ENCODE measurements at places on chromosomes 16 and 17. TPM values are rescaled to one million over a fixed set of nuclear protein-coding genes. Genes with fewer than 3 reads are reported as not detected.

- DNase-seq = no peak
These were observed 96.7 kb downstream of the SYCE1L start for GRCh38 chr16:77295896-77296295.

DNA sequence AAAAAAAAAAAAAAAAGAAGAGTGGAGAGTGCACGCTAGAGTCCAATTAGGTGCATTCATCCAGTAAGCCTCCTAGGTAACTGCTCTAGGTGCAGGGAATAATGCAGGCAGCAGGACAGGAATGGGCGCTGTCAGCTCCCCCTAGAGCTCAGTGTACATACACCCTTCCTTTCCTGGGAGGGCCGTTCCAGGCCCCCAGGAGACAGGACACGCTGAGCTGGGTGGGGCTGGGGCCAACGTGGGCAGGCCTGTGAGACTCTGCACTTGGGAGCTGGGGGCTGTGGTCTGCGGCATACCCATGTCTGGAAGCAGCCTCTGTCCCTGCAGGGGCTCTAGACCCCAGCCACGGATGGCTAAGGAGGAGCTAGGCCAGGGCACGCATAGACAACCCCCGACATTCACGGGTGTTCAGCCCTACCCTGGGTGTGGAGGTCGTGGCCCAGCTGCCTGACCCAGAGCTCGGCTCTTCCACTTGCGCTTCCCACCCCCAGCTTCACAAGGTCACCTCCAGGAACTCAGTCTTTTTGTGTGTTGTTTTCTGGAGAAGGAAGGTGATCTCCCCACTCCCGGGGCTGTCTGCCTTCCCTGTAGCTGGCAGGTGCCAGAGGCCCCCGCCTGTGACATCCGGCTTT, 1.0 kb upstream of the ANTKMT start:
- no peak for DNase-seq

DNA sequence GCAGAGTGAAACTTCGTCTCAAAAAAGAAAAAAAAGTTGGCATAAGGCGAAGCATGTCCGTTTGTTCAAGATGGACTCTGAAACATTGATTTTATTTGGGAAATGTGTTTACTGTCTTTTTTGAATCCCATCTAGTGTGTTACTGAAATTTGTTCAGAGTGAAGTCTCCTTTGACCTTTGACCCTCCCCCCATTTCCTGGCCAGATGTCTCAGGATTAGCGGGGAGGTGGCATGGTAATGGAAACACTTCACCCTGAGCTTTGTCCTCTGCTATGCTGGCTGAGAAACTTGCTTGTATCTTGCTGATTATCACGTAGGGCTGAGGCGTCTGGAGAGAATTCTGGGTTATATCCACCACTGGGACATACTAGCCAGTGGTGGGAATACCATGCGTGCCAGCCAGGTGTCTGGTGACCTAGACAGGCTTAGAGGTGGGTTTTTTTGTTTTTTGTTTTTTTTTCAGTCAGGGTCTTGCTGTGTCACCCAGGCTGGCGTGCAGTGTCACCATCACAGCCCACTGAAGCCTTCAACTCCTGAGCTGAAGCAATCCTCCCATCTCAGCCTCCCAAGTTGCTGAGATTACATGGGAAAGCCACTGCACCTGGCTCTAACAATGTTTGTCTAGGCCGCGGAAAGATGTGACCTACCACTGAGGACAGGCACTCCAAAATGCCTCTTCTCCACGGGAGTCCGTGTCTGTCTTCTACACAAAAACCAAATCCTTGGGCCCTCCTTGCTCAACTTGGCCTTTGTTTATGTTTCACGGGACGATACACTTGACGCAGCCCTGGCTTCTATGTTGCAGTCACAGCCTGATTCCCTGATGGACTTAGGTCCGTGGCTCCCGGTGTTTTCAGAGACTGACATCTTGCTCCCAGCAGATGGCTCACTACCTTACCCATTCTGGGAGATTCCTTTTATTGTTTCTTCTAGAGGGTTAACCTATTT, 6.6 kb upstream of the GALK1 start:
- DNase-seq = no peak

GRCh38 chr17:17205368-17206123, 587 bp downstream of the PLD6 start:
- no peak for DNase-seq

DNA sequence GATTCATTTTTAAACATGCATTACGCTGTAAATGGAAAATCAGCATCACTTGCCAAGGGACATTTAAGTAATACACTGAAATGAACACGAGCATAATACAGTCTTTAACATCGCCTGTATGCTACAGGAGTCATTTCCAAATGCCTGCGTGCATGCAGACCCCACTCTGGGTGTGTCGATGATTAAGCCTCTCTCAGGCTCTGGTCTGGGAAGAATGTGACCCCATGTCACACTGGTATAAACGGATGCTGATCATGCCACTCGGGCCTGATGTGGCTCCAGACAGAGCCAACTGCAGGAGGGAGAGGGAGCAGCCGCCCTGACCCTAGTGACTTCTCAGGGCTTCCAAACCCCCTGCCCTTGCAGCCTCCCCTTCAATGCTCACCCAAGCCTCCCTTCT, 10.8 kb downstream of the EMP2 start:
- no peak for DNase-seq

GRCh38 chr16:74320707-74321106, 24.1 kb downstream of the PSMD7 start:
- no peak for DNase-seq

GRCh38 chr16:16857603-16858283, 478.8 kb downstream of the NPIPA7 start:
- DNase-seq = no peak

GRCh38 chr16:11109566-11109965, 146.4 kb downstream of the SOCS1 start:
- no peak for DNase-seq

DNA sequence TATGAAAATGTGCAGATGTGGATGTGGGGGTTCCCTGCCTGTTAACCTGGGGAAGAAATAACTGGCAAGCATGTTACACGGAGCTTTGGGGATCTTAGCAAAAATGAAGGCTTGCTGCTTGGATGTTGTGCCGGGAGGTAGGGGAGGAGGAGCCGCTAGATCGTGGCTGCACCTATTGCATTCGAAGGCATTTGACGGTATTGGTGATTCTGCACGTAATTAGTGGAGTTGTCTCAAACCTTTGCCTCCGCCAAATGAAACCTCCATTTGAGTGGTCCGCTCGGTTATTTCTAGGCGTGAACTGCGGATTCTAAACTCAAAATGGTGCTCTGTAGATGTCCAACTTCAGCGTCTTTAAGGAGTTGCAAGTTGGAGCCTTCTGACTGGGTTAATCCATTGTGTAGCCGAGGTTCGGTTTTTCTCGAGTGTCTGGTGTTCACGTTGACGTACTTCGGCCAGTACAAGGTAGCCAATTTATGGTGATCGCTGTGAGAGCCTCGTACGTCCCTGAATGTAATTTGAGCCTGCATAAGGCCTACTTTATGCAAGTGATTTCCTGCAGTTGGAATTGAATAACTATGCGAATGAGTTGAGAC, 1.5 kb downstream of the TNRC6C start:
- DNase-seq = no peak

GRCh38 chr17:78037280-78037679, 78.8 kb downstream of the TNRC6C start:
- DNase-seq = no peak

DNA sequence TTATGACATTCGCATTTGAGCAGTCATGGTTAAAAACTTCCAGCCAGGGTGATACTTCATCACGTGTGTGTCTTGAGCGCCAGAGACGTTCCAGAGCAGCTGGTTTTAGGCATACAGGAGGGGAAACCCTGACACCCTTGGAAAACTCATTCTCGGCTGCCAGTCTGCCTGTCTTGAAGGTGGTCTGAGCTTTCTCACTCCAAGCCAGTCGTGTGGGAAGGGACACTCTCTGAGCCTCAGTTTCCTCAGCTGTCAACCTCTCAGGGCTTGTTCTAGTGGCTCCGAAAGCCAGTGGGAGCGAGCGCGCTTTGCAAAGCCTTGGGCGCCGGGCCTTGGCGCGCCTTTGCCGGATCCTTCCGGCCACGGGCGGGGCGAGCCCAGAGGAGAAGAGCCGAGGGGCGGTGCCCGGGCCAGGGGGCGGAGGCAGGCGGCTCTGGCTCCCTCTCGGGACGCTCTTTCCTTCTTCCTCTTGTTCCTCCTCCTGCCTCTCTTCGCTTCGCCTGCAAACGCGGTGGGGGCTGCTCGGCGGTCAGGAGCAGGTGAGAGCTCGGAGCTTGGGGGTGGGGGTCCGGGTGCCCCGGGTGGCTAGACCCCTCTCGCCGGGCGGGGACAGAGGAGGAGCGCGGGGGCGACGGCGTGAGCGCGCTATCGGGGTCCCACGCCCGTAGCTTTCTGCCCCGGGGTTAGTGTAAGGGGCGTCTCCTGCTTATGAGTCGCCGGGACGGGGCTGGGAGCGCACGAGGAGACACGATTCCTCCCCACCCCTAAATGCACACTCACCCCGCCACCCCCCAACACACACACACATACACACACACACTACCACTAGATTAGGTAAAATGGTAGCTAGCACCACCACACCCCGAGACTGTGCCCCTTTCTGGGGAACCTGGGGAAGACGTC, at the start of gene LDAF1:
TSS of gene LDAF1 (plus strand) at position 467 of the 903 bp plus-strand sequence. CDS start 2,509 bp downstream, outside the sequence.
- DNase-seq = peak; percentile 83

- DNase-seq = no peak
These were observed 24.8 kb upstream of the SLC25A19 start for GRCh38 chr17:75313941-75314551.

DNA sequence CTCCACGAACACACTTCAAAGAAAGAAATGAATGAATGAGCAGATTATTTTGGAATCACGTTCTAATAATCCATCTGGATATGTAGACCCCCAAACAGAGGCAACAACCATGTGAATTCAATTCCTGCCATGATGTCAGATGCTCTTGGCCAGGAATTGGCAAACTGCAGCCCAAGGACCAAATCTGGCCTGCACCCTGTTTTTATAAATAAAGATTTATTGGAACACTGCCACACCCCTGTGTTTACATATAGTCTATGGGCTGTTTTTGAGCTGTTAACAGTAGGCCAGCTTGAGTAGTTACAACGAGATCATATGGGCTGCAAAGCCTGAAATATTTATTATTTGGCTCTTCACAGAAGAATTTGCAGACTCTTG, 336.0 kb upstream of the ZFHX3 start:
- no peak for DNase-seq

DNA sequence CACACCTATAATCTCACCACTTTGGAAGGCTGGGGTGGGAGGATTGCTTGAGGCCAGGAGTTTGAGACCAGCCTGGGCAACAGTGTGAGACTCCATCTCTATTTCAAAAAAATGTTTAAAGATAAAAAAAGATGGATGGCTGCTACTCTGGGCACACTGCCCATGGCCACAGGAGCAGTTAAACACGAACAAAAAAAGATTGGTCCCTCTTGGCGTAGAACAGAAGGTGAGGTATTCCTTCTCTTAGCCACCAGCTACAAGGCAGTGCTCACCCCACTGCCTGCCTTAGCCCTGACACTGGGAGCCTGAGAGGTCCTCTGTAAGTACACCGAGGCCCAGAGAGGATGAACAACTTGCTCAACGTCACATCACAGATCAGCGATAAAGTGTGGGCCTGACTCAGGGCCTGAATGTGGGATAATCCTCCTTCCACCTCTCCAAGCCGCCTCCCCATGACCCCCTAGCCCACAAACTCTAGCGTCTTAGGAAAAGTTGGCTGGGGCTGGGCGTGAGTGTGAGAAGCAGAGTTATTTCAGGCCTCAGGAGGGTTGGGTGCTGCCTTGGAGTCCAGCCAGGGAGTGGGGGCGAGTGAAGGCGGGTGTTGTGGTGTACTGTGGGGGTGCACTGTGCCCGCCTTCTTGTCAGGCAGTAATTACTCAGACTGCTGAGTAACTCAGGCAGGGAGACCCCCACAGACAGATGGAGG, 2.3 kb upstream of the DPH1 start:
- DNase-seq = no peak

DNA sequence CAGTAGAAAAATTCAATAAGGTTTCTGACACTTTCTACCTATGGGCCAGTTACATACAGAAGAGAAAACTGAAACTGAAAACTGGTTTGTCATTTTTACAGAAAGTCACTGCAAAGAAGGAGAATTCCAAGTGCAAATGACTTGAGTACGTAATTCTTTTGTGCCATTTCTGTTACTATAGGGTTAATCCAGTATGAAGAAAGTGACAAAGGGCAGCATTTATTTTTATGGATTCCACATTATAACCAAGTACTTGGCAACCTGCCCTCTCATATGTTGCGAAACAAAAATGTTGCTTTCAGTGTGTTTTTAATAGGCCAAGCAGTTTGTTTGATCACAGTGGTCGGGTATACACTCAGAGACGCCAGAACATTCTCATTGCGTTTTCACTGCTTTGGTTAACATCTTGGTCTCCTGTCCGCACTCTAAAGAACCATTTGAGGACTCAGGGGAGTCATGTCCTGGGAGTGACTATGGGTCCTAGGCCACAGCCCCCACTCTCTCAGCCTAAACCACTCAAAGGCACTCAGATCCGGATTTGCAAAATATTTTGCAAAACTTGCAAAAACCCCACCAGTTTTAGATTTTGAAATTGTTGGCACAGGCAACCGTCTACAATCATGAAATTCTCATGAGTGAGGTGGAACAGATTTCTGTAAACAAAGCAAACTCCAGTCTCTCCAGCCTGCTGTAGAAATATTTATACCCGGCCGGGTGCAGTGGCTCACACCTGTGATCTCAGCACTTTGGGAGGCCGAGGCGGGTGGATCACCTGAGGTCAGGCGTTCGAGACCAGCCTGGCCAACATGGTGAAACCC, 15.4 kb upstream of the HELZ start:
- DNase-seq = no peak

DNA sequence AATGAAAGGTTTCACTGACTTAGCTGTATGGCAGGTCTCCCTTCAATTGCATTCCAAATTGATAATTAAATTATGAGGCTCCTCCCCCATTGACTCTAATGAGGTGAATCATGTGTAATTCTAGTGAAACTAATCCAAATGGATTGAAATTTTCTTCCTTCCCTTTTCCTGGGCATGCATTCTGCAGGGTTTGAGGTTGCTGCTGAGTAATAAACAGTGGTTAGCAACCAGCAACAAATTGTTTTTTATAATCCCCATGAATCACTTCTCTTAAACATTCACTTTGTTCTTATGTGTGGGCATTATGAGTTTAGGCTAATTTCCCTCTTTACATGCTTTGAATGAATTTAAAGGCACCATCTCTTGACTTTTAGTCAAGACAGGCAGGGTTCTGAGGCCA, 43.4 kb downstream of the MYOCD start:
- no peak for DNase-seq

DNA sequence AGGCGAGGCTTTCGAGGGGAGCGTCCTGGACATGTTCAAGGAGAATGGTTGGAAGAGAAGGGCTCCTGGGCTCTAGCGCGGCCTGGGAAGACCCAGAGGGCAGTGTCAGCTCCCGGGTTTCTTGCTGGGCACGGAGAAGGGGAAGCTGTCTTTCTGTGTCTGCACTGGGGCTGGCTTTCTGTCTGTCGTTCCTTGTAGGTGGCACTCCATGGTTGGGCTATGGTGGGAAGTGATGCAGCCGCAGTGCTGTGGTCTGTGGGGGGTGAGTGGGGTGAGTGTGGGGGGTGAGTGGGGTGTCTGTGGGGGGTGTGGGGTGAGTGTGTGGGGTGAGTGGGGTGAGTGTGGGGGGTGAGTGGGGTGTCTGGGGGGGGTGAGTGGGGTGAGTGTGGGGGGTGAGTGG, 13.7 kb downstream of the RNF213 start:
- no peak for DNase-seq

GRAP gene
- 0.22 TPM for total RNA-seq

METTL2A gene
- total RNA-seq = 29.6 TPM

FOXL1 gene
- total RNA-seq = 1.5 TPM

ALDH3A1 gene
- total RNA-seq = 0.77 TPM

KCNG4 gene
- 0.12 TPM for total RNA-seq

KRTAP2-3 gene
- 0.98 TPM for total RNA-seq

TEKT1 gene
- total RNA-seq = 1.6 TPM

HAP1 gene
- 11.6 TPM for total RNA-seq

Measured in type B pancreatic cell (in vitro differentiated cells).